ENCODE measurements at places on chromosomes 5 and 9. TPM values are rescaled to one million over a fixed set of nuclear protein-coding genes. Genes with fewer than 3 reads are reported as not detected.

GRCh38 chr9:98104445-98104881, 14.6 kb downstream of the TRIM14 start:
- DNase-seq = no peak

- DNase-seq = no peak
Measured at GRCh38 chr5:162485666-162486292, 418.2 kb downstream of the GABRG2 start.

DNA sequence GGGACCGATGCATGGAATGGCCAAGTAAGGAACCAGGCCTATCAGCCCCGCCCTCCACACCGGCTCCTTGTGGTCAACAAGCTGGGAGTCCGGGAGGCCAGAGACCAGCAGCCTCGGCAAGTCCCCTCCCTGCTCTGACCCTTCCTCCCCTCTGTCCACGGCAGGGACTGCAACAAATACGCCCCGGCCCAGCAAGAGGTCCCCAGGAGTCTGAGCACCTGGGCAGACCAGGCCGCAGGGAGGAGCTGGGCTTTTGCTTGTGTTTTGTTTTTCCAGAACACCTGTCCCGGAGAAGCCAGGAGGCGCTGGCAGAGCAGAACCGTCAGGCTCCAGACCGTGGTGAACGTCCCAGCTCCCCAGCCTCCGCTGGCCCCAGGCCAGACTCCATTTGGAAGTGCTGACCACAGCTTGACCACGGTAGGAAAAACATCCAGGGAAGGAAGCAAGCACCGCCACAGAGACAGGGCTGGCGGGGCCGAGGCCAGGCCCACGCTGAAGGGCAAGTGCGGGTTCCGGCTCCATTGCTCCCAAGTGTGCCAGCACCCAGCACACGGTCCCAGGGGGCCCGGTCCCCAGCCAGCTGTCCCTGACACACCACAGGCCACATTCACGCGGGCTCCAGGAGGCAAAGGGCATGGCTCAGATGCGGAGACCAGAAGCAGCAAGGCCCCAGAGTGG, 56.7 kb downstream of the VAV2 start:
- DNase-seq = no peak

DNA sequence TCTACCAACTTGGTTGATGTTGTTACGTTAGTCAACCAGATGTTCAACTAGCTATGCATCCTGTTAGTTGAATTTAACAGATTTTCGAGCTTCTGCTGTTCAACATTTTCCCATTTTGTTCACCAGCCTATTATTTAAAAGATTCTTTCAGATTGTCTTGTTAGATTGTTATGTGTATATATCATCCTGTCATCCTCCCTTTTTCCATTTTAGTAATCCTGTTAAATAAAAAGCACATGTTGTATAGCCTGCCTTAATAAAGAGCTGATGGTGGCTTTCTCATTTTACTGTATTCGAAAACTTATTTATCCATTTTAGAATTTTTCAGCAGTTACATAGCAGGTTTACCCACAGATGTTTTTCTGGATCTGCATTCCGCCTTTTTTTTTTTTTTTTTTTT, 4.3 kb downstream of the TMEFF1 start:
- no peak for DNase-seq

GRCh38 chr9:3235497-3235896, 290.3 kb downstream of the RFX3 start:
- DNase-seq = no peak

DNA sequence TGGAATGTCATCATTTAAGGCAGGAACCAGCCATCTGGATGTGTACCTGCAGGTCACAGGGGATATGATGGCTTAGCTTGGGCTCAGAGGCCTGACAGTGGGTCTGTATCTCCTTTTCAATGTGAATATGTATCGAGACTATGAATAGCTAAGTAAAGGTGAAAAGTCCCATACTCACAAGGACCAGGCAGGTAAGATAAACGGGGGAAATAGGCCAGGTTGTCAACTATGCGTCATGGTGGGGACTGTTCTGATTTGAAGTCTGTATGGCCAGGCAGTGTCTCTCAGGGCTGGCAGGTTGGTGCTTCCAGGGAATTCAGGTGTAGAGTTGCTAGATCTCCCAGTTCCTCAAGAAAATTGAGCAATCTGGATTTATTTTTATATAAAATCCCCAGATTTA, 987.9 kb upstream of the WWC1 start:
- DNase-seq = no peak

DNA sequence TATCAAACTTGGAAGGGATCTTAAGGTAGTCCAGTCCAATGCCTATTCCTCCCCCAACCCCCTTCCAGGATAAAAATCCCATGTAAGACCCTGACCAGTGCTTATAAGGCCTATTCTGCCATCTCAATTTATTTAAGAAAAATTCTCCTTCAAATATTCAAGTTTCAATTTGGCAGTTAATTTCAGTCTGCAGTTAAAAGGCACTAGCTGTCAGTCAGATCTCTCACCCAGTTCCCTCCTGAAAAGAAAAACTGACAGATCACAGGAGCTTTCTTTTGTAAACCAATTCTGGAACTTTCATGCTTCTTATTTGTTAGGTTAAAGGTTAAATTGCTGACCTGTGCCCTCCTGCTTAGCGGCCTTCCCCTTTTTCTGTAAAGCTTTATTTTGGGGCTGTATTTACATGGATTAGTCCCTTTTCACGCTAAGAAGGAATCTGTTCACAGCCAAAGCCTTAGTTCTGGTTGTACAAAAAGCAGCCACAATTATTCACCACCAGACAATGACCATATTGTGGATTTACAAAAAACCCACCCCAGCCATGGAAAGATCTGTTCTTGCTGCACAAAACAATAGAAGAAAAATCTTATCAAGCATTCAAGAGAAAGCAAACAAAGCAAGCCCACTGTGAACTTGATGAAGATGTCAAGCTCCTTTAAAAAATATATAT, 68.7 kb downstream of the DENND1A start:
- DNase-seq = no peak

DNA sequence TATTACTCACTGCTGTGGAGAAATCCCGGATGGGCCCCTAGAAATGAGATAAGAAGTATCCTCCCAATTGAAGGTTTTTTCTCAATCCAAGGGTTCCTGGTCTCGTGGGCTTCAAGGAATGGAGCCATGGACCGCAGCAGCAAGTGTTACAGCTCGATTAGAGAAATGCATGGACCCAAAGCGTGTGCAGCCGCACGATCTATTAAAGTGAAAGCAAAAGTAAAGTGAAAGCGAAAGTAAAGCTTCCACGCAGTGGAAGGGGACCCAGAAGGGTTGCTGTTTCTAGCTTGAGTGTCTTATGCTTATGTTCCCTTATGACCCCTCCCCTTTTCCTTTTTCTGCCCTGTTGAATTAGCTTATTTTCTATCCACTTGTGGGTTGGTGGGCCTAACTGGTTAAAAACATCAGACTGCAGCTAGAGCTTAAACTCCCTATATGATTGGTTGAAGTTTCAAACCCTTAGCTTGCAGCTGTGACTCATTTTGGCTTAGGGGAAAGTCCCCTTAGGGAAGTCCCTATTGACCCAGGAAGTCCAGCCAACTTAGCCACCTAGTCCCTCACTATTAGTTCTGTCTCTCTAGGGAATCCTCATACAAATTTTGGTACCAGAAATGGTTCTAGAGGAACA, 1111.8 kb downstream of the TAF11L14 start:
- no peak for DNase-seq

DNA sequence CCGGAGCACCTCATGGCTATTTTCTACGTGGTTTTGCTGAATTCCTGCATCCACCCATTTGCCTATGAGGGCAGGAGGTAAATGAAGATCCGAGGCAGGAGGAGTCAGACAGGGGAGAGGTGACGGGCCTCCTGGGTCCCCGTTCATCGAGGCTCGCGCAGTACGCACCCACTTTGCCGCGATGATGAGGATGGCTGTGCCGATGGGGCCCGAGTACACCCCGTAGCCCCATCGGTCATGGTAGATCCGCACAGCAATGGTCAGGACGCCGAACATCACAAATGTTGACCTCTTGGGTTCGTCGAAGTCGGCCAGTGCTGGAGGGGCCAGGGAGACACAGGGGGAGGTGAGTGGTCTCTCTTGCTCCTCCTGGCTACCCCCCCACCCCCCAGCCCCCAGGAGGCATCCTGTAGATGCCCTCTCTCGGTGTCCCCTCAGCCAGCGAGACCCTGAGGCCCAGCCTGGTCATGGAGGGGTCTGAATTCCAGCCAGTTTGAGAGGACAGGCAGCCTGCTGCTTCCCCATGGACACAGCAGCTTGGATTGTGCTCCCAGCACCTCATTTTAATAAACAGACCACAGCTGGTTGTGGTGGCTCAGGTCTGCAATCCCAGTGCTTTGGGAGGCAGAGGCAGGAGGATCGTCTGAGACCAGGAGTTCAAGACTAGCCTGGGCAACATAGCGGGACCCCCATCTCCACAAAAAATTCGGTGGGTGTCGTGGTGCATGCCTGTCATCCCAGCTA, 5.9 kb downstream of the MYMK start:
- no peak for DNase-seq

DNA sequence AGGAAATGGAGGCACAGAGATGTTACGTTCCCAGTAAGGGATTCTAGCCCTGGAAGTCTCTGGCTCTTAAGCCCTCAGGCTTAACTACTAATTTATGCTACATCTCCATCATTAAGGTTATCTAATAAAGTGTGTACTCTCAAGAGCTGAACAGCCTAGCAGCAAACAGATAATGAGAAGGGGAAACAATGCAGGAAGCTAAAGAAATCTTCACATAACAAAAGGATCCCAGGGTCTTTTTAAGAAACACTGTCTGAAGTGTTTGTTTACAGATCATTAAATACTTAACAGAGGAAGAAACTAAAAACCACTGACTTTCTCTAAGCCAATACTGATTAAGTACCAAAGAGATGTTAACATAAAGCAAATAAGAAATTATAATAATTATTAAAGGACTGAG, 129.0 kb downstream of the PAPPA start:
- no peak for DNase-seq

DNA sequence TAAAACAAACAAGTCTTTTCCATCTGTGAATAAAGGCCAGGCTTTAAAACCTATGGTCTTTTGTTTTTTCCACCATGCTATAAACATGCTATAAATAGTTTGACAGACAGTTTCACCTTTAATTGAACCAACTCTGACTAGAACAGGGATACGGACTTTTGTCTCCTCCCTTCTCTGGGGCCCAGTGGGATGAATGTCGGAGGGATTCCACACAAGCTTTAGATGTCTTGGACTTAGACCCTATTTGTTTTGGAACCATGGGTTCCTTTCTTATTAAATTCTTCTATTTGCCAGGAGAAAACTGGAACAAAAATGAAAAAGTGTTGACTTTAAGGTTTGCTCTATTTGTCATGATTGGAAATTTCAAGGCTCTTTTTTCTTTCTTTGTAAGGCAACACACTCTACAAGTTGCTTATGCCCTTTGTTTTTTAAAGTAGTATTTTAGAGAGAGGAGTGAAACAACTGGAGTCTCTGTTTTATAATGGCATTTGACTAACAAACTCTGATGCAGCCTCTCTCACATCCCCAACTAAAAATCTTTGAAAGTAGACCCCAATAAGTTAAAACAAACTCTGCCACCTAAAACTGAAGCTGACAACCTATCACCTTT, 145.3 kb downstream of the MLLT3 start:
- DNase-seq = no peak

PCDHGA5 gene
- total RNA-seq = 3.5 TPM

ARSI gene
- 4.0 TPM for total RNA-seq

TMEM252 gene
- total RNA-seq = not detected

MCIDAS gene
- not detected for total RNA-seq

TMEM174 gene
- total RNA-seq = not detected

SCGB3A2 gene
- total RNA-seq = 186 TPM

DENND4C gene
- total RNA-seq = 105 TPM
